ENCODE measurements at places on chromosomes 1 and 21.

- no peak for DNase-seq
Measured at GRCh38 chr1:99481391-99481996, 164.4 kb upstream of the PALMD start.

- peak; percentile 86 for DNase-seq
Measured at GRCh38 chr1:228500901-228501871, 14.0 kb downstream of the RNF187 start.

GRCh38 chr1:20597650-20598049 lies 8.8 kb downstream of the CDA start:
- no peak for DNase-seq

DNA sequence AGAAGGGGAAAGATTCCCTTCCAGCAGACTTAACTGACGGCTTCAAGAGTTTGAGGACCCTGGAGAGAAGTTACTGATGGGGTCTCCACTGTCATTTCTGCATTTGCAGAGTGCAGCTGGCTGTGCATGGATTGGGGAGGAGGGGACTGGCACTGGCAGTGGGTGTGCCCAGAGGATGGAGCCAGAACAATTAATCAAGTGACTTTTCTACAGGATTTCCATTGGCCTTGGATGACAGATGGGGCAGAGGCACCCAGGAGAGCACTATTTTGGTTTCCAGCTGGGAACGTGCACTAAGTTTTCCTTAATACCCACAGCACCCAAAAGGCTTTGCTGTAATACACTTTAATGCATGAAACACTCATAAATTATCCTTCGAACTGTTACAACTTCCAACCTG lies 1.3 kb downstream of the NGF start:
- peak; percentile 7 for DNase-seq

- DNase-seq = peak; percentile 70
Measured at GRCh38 chr21:34695434-34695833, 26.6 kb downstream of the CLIC6 start.

DNA sequence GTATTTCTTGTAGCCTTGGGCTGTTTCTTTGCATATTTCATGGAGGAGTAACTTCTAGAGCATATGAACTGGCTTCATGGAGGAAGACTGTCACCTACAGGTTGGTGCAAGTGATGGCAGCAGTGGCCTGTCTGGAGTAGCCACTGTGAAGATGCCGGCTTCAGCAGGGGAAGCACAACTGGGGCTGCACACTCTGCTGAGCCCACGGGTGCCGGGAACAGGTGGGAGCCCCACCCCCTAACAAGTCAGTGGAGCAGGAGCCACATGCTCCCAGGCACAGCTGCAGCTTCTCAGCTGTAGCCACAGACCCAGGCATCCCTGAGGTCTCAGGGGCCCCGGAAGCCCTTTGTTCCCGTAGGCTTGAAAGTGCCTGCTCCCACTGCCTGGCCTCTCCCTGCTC lies 43.2 kb upstream of the C1orf185 start:
- DNase-seq = peak; percentile 24

DNA sequence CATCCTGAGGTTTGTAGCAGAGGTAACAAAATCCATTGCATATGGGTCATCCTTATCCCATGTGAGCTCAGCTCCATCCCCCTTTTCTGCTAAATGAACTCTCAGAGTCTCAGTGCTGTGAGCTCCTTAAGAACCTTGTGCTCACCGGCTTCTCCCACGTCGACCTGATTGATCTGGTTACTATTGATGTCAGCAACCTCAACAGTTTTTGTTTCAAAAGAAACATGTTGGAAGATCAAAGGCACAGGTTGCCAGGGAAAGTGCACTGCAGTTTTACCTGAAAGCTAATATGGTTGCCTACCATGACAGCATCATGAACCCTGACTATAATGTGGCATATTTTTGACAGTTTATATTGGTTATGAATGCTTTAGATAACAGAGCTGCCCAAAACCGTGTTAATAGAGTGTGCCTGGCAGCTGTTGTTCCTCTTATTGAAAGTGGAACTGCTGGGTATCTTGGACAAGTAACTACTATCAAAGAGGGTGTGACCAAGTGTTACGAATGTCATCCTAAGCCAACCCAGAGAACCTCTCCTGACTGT lies 131.4 kb downstream of the HS2ST1 start:
- DNase-seq = peak; percentile 9

- DNase-seq = no peak
Measured at GRCh38 chr1:2990376-2991115, 30.7 kb upstream of the ACTRT2 start.

- DNase-seq = no peak
Measured at GRCh38 chr21:24693779-24694178, 913.5 kb downstream of the MRPL39 start.

GRCh38 chr1:5953386-5953785 lies 38.8 kb downstream of the NPHP4 start:
- no peak for DNase-seq

DNA sequence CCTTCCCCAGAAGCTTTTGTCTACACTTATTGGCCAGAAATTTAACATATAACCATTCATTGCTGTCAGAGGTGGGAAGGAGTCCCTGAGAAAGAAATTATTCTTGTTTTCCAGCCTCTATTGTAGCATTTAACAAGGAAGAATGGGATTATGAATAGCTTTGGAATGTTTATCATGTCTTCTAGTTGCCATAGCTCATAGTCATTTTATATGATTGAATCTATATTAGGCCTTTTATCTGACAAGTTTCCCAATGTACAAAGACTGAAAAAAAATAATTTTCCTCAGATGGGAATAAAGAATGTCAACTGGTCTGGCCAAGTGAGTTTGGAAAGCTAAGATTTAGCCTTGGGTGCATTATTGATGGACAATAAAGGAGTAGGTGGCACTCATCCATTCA lies 28.3 kb downstream of the PTPRC start:
- DNase-seq = no peak

Measured in GM10248 (cell line).